ENCODE measurements at places on chromosomes 5 and 9.

GRCh38 chr5:169248550-169248949 lies 52.4 kb downstream of the SLIT3 start:
- DNase-seq = no peak

GRCh38 chr5:157354800-157355199 lies 88.9 kb downstream of the CYFIP2 start:
- DNase-seq = no peak

DNA sequence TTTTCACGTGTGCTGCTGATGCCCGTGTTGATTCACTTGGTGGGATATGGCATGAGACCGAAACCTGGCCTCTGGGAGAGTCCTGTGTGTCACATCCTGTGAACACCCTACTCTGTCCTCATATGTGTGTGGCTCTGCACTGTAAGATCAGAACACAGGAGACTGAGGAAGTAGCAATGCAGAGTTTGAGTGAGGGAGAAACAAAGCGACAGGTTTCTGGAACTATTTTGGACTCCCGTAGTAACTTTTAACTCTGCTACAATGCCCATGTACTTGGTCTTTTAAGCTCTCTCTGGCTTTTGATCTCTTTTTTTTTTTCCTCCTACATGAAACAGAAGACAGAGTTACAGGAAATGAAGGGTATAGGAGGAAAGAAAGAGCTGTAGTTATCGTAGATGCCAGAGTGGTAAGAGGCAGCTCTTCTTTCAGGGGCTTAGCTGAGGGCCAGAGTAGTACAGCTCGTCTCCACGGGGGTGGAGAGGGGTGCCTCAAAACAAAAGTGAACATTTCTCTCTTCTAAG lies 26.6 kb downstream of the GRAMD2B start:
- no peak for DNase-seq

- no peak for DNase-seq
Observed at GRCh38 chr9:89013660-89014059, 22.4 kb downstream of the S1PR3 start.

All from lower leg skin (tissue), 4 donors.